ENCODE measurements at places on chromosomes 13 and 19. TPM values are rescaled to one million over a fixed set of nuclear protein-coding genes. Genes with fewer than 3 reads are reported as not detected.

- peak; percentile 48 for DNase-seq
Measured at GRCh38 chr19:52923778-52924593, 758 bp upstream of the ZNF888 start.

DNA sequence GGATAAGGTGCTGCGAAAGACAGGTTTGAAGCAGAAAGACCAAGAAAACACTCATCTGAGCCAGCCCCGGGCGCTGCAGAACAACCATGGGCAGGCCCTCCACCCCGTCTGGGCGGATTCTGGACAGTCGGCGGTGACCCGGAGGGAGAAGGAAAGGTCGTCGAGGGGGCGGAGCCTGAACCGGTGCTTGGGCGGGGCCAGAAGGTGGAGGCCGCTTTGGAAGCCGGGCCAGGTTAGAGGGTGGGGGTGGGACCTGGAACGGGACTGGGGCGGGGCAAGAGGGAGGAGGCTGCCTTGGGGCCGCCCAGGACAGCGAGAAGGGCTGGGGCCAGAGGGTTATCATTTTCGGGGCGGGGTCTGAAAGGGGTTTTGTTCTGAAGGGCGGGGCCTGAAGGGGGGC lies 5.0 kb upstream of the ZNF765 start:
- DNase-seq = peak; percentile 49

DNA sequence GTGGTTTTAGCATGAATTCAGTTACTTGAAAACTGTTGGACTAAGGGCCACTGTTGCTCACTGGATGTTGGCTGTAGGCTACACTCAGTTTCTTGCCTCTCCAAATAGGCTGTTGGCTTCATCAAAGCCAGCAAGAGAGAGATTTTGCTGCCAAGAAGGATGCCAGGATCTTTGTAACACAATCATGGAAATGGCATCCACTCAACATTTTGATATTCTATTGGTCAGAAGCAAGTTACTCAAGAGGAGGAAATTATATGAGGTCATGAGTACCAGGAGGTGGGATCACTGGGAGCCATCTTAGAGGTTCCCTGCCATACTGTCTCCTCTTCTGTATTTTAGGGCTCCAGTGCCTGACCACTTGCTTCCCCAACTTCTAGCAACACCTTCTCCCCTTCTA lies 30.6 kb downstream of the SYDE1 start:
- DNase-seq = no peak

GRCh38 chr19:6772866-6773322 lies 386 bp downstream of the VAV1 start:
- no peak for DNase-seq

DNA sequence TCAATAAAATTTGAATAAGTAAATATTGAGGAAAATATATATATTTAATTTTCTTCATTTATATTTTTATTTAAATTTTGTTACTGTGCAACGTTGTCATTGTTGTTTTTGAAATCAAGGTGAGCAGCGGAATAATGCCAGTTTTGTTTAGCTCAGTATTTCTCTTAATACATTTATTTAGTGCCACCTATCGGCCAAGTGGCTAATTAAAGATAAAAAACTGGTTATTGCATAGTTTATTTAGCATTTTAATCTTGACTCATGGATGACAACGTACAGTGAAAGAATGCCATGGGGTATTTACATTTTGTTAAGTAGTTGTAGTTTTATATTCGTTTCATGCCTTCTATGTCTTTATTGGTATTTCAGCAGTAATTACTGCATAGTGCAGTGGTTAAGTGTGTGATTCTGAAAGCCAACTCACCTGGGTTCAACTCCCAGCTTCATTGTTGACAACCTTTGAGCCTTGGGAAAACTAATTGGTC lies 265.9 kb downstream of the MYO16 start:
- peak; percentile 25 for DNase-seq

- no peak for DNase-seq
Measured at GRCh38 chr13:31248361-31248760, 48.6 kb downstream of the B3GLCT start.

DNA sequence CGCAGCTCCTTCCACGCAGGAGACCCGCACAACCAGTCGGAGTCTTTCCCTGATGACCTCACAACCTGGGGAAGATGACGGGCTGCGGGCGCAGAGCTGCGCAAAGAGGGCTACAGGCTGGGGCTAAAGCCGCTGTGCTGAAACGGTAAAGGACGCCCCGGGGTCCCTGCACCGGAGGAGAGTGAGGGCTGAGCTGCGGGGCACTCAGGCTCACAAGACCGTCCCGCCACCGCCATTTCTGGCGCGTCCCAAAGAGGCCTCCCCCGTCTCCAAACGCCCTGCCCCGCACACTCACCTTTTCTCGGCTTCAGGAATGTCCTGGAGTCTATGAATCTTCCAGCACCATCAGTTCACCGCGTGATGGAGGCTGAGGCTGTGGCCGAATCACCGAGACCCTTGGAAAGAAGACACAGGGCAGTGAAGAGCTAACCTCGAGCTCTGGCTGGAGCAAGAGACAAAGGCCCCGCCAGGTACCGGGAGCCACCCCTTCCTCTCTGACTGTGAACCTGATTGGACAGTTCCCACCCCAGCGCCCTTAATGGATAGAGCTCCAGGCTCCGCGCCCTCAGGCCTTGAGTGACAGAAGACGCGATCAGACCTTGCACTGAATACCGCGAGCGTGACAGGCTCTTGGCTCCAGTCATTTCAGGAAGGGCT lies 41.8 kb upstream of the ZNF429 start:
- DNase-seq = peak; percentile 94

GRCh38 chr19:38135150-38135998 lies 88.6 kb downstream of the DPF1 start:
- DNase-seq = no peak

GRCh38 chr19:3281026-3281425 lies 56.6 kb downstream of the CELF5 start:
- DNase-seq = peak; percentile 56

- no peak for DNase-seq
Measured at GRCh38 chr13:66581675-66582074, 648.5 kb downstream of the PCDH9 start.

GRCh38 chr19:14536926-14537692 lies 7.7 kb downstream of the TECR start:
- peak; percentile 51 for DNase-seq

GRCh38 chr13:109154966-109155761 lies 525.8 kb downstream of the MYO16 start:
- no peak for DNase-seq

GRCh38 chr13:70874636-70875035 lies 766.4 kb upstream of the KLHL1 start:
- no peak for DNase-seq

DNA sequence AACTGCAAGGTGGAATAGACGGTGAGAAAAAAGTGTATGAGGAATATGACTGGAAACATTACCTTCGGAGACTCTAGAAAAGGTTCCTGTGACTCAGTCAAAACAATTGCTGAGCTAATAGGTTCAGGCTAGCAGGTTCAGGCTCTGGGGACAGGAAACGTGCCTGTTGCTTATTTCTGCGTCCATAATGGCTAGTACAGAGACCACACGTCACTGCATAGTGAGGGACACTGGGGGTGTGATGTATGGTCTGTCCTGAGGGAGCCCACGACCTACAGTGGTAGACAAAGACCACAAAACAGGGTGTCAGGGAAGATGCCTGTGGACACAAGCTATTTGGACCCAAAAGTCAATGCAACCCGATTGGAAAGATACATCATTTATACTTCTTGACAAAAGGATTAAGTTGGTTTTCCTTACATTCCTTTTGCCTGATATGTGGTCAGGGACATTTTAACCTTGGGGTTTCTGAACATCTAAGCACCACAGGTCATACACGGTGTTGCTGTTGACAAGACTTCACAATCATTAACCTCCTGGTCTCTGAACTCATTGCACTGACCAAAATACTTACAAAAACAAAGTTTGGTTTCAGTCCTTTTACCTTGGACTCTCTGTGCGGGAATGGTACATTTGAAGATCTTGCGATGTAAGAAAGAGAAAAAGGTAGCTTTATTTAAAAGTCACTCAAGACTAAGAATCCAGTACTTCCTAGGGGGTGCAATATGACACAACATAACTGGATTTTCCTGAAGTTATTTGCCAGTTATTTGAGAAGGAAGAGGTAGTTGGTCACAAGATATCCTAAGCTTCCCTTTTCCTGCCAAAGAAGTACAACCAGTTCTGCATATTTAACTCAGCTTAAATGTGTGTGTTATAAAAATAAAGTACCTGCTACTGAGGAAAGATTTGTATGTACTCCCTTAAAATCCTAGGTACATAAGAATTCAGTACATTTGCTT lies 20.0 kb downstream of the CRYL1 start:
- DNase-seq = no peak

DNA sequence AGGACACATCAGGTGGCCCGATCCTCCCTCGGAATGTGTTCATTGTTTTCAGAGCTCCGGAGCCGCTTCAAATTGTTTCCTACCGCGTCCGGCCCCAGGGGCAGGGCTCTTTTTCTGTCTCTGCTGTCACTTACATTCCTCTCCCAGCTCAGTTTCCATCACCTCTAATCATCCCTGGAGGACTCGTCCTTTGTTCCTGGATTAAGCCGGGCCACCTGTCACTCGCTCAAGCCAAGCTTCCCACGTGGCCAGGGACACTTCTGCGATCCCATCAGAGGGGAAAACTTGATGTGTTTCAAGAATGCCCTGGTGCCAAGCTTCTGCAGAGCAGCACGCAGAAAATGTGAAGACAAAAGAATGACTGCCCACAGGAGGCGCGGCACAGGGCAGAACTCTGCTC lies 13.5 kb downstream of the IL17D start:
- peak; percentile 87 for DNase-seq

GRCh38 chr19:873084-873483 lies 13.6 kb downstream of the CFD start:
- no peak for DNase-seq

- peak; percentile 61 for DNase-seq
Measured at GRCh38 chr19:44903602-44904425, 1.8 kb upstream of the APOE start.

- no peak for DNase-seq
Measured at GRCh38 chr13:75935805-75936204, 299.7 kb downstream of the LMO7 start.

- DNase-seq = no peak
Measured at GRCh38 chr13:94308832-94309231, 170.7 kb downstream of the DCT start.

DNA sequence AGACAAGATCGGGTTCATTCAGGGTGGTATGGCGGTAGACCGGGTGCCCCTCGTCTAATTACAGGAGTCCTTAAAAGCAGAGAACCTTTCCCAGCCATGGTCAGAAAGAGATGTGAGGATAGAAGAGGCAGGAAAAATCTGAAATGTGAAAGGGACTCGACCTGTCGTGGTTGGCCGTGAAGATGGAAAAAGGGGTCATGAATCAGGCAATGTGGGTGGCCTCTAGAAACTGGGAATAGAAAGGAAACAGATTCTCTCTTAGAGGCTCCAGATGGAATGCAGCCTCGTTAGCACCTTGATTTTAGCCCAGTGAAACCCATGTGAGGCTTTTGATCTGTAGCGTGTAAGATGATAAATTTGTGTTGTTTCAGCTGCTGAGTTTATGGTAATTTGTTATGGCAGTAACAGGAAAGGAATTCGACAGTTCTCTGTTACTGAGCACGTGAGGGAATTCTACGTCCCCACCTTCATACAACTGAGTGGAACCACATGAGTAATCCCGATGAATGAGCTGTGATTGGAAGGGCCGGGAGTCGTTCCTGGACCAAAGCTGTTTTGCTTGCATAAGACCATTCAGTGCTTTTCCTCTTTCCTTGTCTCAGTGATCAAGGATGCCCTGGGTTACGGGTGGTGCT lies 11.0 kb upstream of the CA11 start:
- DNase-seq = peak; percentile 33

GRCh38 chr13:49681842-49682435 lies 9.3 kb downstream of the EBPL start:
- DNase-seq = no peak

CEACAM1 gene
- total RNA-seq = 1.3 TPM

ARMC6 gene
- 90.0 TPM for total RNA-seq

PNKP gene
- total RNA-seq = 111 TPM

DMKN gene
- 85.4 TPM for total RNA-seq

PSG1 gene
- 27.1 TPM for total RNA-seq

ADAT3 gene
- 13.5 TPM for total RNA-seq

KLK2 gene
- total RNA-seq = not detected

LILRA1 gene
- total RNA-seq = not detected

FCAR gene
- total RNA-seq = not detected

MYCBP2 gene
- total RNA-seq = 7.9 TPM

Data from G401 (cell line).